Aorta (tissue), 5 donors: ENCODE measurements at places on chromosomes 5 and 9. TPM values are rescaled to one million over a fixed set of nuclear protein-coding genes. Genes with fewer than 3 reads are reported as not detected.

- no peaks in the 10 kb centered on the region for H3K36me3 ChIP-seq
- DNase-seq: no peak
- H3K4me1 ChIP-seq: no peaks in the 10 kb centered on the region
- no peak overlapping the region for H3K27ac ChIP-seq
These were observed 297.9 kb downstream of the IRX1 start for GRCh38 chr5:3893527-3893926.

Gene SH3PXD2B
- total RNA-seq: 43.3 TPM

GRCh38 chr9:122367774-122368460 lies 2.9 kb upstream of the PTGS1 start:
- H3K27me3 ChIP-seq: no peaks in the 10 kb centered on the region
- H3K27ac ChIP-seq: no peak overlapping the region
- no peak overlapping the region for H3K4me3 ChIP-seq

Gene SHISAL2B
- total RNA-seq: not detected

Gene TCERG1
- 68.7 TPM for total RNA-seq

DNA sequence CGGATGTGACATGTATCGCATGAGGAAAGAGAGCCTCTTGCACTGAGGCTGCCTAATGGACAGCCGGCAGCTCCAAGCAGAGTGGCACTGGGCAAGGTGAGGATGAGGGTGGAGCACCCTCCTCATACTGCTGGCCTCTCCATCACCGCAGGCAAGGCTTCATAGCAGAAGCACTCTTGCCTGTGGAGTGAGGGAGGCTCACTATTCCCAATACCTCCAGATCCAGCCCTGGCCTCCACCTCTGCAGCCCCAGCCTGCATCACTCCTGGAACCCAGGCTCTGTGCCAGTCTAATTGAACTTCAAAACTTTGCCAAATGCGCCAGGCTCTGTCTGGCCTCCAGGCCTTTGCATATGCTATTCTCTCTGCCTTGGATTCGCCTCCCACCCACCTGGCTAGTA lies 29.7 kb upstream of the ARAP3 start:
- H3K4me1 ChIP-seq: no peaks in the 10 kb centered on the region
- no peaks in the 10 kb centered on the region for H3K27me3 ChIP-seq
- H3K36me3 ChIP-seq: no peaks in the 10 kb centered on the region
- DNase-seq: no peak

GRCh38 chr9:105858006-105858690 lies 163.8 kb downstream of the TMEM38B start:
- no peaks in the 10 kb centered on the region for H3K4me1 ChIP-seq
- H3K4me3 ChIP-seq: no peak overlapping the region
- no peaks in the 10 kb centered on the region for H3K36me3 ChIP-seq
